ENCODE measurements at places on chromosomes 6 and 20. TPM values are rescaled to one million over a fixed set of nuclear protein-coding genes. Genes with fewer than 3 reads are reported as not detected.
A peak's percentile ranks its signal among the peaks of the same experiment; 100 is the strongest.

Gene OXT
- not detected for total RNA-seq

Gene VWA7
- 32.5 TPM for total RNA-seq

Gene BPI
- total RNA-seq: 0.16 TPM

Gene IMPG1
- total RNA-seq: not detected

Gene CST7
- 3.7 TPM for total RNA-seq

DNA sequence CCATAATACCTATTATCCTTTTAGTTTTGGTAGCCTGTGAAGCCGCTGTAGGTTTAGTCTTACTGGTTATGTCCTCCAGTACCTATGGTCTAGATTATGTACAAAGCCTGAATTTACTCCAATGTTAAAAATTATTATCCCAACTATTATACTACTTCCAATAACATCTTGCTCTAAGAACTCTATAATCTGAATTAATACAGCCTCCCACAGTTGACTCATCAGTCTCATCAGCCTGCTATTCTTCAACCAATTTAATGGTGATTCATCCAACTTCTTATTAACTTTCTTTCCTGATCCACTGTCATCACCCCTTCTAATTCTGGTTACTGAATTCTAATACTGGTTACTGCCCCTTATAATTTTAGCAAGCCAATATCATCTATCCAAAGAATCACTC is 370.3 kb upstream of the OPRM1 start:
- no peaks in the 10 kb centered on the region for H3K27me3 ChIP-seq
- DNase-seq: no peak
- no peak overlapping the region for H3K27ac ChIP-seq
- no peak overlapping the region for H3K4me3 ChIP-seq
- H3K4me1 ChIP-seq: no peaks in the 10 kb centered on the region

DNA sequence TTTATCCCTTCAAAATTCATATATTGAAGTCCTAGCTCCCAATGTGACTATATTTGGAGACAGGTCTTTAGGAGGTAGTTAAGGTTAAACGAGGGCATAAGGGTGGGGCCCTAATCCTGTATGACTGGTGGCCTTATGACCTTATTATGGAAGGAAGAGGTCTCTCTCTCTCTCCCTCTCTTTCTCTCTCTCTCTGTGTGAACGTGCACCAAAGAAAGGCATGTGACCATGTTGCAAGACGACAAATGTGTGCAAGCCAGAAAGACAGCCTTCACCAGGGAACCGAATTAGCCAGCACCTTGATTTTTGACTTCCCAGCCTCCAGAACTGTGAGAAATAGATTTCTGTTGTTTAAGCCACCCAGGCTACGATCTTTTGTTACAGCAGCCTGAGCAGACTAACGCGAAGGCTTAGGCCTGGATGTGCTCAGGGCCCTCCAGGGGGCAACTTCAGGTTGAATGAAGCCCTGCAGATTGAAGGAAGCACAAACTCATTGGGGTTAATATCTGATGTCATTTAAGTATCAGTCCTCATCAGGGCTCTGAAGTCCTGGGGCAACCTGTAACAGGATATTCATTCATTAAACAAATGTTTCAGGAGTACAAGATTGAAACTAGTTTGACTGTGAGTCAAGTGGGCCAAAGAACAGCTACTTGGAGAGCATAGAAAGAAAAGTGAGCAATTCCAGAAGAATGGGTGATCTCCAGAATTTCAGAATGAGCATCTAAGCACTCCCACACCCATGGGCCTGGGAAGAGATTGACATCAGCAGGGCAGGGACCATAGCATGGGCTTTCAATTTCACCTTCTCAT is 157.4 kb upstream of the TNFAIP3 start:
- no peak overlapping the region for H3K27ac ChIP-seq
- H3K27me3 ChIP-seq: no peaks in the 10 kb centered on the region
- H3K36me3 ChIP-seq: no peaks in the 10 kb centered on the region
- H3K4me3 ChIP-seq: no peak overlapping the region

DNA sequence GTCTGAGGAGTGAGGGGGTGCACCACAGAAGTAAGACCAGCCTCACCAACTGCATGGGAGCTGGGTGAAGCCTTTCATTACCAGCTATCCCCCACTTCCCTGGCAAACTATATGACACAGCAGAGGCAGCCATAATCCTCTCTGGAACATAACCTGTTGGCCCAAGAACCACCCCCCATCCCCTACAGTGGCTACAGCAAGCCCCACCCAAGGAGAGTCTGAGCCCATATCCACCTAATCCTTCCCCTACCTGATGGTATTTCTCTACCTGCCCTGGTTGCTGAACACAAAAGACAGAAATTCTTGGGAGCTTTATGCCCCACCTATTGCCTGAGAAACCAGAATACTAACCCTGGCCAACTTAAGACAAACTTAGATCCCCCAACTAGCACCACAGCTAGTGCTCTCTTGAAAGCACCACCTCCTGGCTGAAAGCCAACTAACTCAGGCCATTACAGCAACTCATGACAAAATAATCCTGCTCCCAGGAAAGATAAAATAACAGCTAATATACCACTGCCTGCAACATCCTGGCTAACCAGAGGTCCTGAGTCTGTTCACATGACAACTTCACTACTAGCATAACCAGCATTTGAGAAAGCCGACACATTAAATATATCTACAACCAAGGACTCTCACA is 11.2 kb downstream of the RNGTT start:
- H3K36me3 ChIP-seq: no peaks in the 10 kb centered on the region
- no peak overlapping the region for H3K4me3 ChIP-seq
- no peak for DNase-seq
- no peaks in the 10 kb centered on the region for H3K27me3 ChIP-seq

GRCh38 chr6:158894193-158894592 is 75.0 kb upstream of the EZR start:
- peak; percentile 49 for DNase-seq
- no peak overlapping the region for H3K4me3 ChIP-seq
- H3K4me1 ChIP-seq: no peaks in the 10 kb centered on the region
- H3K27ac ChIP-seq: no peak overlapping the region
- H3K27me3 ChIP-seq: no peaks in the 10 kb centered on the region
- no peaks in the 10 kb centered on the region for H3K36me3 ChIP-seq

DNA sequence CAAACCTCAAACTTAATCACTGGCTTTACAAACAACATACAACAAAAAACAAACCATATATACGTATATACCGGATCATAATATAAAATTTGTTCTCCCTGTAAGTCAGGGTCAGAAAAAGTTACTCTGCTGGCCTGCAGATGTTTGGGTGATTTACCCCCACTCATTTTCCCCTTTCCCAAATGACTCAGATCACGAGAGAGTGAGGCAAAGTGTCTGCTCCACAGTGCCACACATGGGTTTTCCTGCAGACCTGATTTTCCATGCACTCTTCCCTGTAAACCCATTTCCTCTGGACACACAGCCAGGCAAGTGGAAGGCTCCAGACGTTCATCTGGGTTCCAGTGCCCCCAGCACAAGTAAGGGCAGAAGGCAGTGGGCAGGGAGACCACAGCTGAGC is 23.5 kb downstream of the GFOD1 start:
- no peaks in the 10 kb centered on the region for H3K27me3 ChIP-seq
- no peak overlapping the region for H3K4me3 ChIP-seq
- H3K4me1 ChIP-seq: no peaks in the 10 kb centered on the region
- no peak overlapping the region for H3K27ac ChIP-seq
- DNase-seq: no peak

- no peak overlapping the region for H3K4me3 ChIP-seq
- no peaks in the 10 kb centered on the region for H3K4me1 ChIP-seq
- peak; percentile 74 for DNase-seq
- H3K36me3 ChIP-seq: no peaks in the 10 kb centered on the region
- H3K27me3 ChIP-seq: no peaks in the 10 kb centered on the region
- H3K27ac ChIP-seq: no peak overlapping the region
Observed at GRCh38 chr20:36439040-36439730, 102.1 kb upstream of the MYL9 start.

DNA sequence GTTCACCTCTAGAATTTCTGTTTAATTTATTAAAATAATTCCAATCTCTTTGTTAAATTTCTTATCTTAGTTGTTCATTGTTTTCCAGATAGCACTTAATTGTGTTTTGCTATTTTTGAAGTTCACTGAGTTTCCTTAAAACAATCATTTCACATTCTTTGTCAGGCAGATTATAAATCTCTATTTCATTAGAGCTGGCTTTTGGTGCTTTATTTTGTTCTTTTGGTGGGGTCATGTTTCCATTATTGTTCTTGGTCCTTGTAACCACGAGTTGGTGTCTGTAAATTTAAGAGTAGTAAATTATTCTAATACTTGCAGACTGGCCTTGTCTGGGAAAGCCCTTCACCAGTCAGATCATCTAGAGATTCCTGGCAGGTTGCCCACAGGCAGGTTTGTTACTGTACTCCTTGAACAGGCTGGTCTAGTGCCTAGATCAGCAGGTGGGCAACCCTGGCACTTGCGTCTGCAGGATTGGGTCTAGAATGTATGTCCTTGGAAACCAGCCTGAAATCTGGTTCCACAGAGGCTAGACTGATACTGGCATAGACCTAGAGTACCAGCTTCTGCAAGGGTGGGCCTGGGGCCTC is 110.4 kb downstream of the ADGB start:
- H3K27me3 ChIP-seq: no peaks in the 10 kb centered on the region
- no peaks in the 10 kb centered on the region for H3K36me3 ChIP-seq
- no peaks in the 10 kb centered on the region for H3K4me1 ChIP-seq
- no peak overlapping the region for H3K4me3 ChIP-seq
- H3K27ac ChIP-seq: no peak overlapping the region

GRCh38 chr6:67633058-67633457 is 1002.0 kb upstream of the ADGRB3 start:
- H3K27me3 ChIP-seq: no peaks in the 10 kb centered on the region
- H3K4me3 ChIP-seq: no peak overlapping the region
- no peak overlapping the region for H3K27ac ChIP-seq
- no peaks in the 10 kb centered on the region for H3K4me1 ChIP-seq

DNA sequence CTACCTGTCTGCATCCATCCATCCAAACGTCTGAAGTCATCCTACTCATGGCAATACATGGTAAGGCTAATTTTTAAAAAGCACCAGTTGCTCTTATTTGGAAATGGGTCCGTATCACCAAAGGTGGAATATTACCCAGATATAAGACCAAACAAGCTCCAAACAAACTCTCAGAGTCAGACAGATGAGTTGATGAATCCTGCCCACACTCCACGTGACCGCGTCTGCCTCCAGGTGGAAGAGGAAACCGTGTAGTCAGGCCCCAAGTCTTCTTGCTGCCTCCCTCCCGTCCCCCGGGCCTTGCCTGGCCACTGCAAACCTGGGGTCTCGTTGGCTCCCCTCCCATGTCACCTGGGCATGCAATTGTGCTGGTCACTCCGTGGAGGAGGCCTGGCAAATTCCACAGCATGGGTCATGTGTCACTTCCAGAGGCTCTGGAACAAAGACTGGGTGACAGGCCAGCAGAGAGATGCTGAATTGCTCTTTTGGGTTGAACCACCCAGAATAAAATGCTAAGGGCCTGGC is 31.8 kb downstream of the CTCFL start:
- no peaks in the 10 kb centered on the region for H3K36me3 ChIP-seq
- no peak overlapping the region for H3K4me3 ChIP-seq
- no peaks in the 10 kb centered on the region for H3K4me1 ChIP-seq
- H3K27ac ChIP-seq: no peak overlapping the region
- DNase-seq: peak; percentile 29
- H3K27me3 ChIP-seq: no peaks in the 10 kb centered on the region

DNA sequence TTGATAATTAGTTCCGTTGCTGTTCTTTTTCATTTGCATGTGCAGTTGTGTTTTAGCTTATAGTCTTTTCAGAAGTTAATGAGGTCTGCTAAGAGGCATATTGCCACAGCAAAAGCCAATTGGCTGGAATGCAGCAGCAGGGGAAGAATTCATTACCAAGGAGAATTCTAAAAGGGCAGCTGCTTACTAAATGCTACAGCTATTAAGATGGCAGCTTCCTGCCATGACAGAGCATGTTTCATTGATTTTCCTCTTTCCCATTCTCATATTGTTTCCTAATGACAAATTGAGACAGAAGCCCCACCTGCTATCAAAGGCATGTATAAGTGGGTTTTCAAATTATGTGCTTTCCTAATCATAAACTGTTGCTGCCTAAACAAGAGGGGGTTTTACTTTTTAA is 66.6 kb downstream of the CLVS2 start:
- no peaks in the 10 kb centered on the region for H3K27me3 ChIP-seq
- H3K27ac ChIP-seq: no peak overlapping the region
- H3K4me3 ChIP-seq: no peak overlapping the region
- no peak for DNase-seq

- peak overlapping the region; percentile 65 for H3K27ac ChIP-seq
- H3K4me3 ChIP-seq: no peak overlapping the region
- H3K36me3 ChIP-seq: no peaks in the 10 kb centered on the region
- peaks cover 21% of the 10 kb centered on the region for H3K4me1 ChIP-seq
Observed at GRCh38 chr6:35392773-35393672, 50.7 kb downstream of the PPARD start.

DNA sequence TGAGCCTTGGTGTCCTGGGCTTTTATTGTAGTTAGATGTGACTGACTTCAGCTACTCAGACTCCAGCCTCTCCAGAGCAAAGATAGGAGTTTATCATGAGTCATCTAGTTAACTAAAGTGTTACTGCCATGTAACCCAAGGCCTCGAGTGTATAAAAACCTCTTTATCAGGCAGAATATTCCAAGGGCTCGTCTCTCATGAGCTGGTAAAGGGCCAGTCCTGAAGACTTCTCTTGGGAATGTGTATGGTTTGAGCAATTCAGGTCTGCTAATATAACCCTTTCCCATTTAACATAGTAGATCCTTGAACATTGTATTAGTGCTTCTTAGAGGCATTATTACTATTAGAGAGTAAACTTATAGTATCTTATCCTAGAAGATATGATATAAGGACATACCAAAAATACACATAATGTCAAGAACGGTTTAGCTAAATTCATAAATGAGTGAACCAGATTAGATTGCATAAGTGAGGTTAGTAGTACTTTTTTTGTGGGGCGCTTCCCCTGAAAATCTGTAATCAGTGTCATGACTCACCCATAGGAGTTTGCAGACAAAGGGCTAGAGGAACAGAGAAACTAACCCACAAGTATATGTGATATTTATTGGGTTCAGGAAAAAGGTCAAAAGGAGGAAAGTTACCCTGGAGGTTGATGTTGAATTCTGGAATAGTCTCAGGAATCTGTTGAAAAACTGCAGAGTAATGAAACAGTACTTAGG is 16.0 kb downstream of the DSE start:
- H3K4me1 ChIP-seq: no peaks in the 10 kb centered on the region
- no peak for DNase-seq
- H3K36me3 ChIP-seq: no peaks in the 10 kb centered on the region
- no peaks in the 10 kb centered on the region for H3K27me3 ChIP-seq

GRCh38 chr6:109461733-109462526 is 6.4 kb upstream of the MICAL1 start:
- no peaks in the 10 kb centered on the region for H3K27me3 ChIP-seq
- DNase-seq: no peak
- H3K27ac ChIP-seq: peak overlapping the region; percentile 5
- peaks cover 11% of the 10 kb centered on the region for H3K36me3 ChIP-seq

DNA sequence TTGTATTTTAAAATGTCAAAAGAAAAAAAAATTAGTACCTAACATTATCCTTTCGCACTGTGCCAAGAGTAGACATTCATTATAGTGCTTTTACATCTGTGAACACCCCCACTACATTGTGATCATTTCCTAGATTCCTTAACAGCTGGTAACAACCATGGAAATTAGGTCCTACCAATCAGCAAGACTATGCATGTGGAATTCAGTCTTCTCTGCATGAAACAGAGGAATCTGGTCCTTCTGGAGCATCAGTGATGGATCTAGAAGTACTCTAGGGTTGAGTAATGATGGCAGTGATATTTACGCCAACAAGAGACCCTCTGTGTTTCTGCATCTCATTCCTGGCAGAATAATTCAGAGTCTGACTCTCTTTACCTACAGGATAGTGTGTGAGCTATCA is 9.4 kb downstream of the OR12D1 start:
- DNase-seq: no peak
- H3K4me1 ChIP-seq: no peaks in the 10 kb centered on the region
- no peaks in the 10 kb centered on the region for H3K27me3 ChIP-seq
- no peak overlapping the region for H3K4me3 ChIP-seq
- no peak overlapping the region for H3K27ac ChIP-seq

All from kidney (tissue), 22 donors.